ENCODE measurements at places on chromosomes 2 and 18.

- no peak for DNase-seq
Measured at GRCh38 chr2:231617059-231617926, 24.6 kb downstream of the TEX44 start.

DNA sequence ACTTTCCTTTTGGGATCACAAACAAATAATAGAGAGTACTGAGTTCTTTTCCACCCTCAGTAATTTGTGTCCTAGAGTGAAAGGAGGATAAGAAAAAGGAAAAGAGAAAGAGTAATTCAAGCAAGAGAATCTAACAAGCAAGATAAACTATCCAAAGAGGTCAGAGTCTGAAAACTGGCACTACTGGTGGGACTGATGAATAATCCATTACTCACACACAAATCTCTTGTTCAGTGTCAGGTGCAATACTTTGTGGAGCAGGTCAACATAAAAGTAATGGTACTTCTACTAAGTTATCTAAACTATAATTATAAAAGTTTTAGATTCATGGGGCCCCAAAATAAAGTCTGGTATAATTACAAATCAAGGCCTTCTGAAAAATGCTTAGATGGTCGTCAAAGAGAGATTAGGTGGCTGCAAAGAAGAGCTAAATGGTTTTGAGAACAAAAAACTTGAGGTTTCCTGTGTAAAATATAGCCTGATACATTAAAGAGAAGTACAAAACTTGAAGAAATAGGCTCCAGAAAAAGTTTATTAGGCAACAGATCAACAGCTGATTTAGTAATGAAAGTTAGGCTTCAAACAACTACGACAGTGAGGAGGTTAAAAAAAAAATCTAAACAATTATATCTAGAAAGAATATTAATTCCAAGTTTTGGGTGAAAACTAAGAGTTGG is 109.4 kb downstream of the BAZ2B start:
- no peak for DNase-seq

- DNase-seq: no peak
Measured at GRCh38 chr18:25727281-25727985, 363.0 kb downstream of the SS18 start.

- no peak for DNase-seq
Measured at GRCh38 chr2:207219081-207219630, 53.4 kb upstream of the KLF7 start.

DNA sequence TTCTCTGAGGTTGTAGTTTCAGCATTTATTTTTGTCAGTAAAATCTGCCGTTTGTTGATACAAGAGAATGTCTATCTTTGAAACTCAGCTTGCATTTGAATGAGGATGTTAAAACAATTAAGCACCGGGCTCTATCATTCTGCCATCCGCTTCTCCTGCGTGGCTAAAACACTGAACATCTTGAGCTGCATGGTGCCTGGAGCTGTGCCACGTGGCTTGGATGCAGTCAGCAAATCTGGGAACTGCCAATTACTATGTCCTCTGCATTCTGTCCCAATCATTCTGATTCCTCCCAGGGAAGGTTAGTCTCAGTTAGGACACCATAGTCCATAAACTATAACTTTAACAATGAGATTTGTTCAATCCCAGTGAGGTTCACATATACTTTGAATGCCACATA is 598.4 kb downstream of the FBXO15 start:
- no peak for DNase-seq

DNA sequence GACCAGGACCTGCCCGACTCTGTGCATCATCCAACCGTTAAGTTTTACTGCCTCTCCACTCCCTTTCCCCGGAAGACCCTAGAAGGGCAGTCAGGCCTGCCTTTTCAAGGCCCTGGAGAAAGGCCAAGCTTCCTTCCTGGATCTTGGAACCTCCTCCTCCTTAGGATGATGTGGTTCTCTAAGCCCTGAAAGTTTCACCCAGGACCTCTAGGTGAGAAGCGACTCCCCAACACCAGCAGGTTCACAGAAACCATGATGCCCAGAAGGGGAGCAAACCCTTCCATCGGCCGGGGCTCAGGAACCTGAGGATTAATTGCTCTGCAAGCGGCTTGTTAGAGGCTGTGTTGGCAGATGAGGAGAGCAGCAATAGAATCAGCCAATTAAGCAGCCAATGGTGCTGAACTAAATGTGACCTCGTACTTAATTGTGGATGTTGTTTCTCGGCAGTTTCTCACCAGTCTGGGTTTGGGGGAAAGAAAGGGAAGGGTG is 94.2 kb upstream of the FZD7 start:
- no peak for DNase-seq

- no peak for DNase-seq
Measured at GRCh38 chr2:26559556-26559955, 81.6 kb downstream of the CIB4 start.

DNA sequence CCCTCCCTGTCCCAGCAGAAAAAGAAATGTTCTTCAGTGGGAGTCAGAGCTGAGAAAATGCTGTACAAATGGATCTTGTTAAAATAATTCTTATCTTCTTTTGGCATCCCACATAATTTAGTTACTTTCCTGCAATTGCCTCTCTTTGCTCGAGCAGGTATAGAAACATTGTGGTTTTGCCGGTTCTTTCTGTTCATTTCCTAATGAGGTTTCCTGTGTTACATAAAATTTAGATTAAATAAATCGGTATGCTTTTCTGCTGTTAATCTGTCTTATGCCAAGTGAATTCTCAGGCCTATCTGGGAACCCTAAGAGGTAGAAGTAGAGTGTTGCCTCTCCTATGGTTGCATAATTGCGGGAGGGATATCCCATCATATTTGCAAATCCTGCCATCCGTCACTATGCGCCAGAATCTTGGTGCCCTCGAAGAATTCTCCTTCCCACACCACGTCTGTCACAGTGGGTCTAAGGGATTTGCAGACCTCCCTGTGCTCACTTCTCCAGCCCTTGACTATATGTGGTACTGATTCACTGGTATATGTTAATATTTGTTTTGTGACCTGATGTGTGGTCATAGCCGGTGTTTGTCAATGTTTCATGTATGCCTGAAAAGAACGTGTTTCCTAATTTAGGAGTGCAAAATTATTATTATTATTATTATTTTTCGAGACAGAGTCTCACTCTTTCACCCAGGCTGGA is 12.2 kb upstream of the HDAC4 start:
- no peak for DNase-seq

DNA sequence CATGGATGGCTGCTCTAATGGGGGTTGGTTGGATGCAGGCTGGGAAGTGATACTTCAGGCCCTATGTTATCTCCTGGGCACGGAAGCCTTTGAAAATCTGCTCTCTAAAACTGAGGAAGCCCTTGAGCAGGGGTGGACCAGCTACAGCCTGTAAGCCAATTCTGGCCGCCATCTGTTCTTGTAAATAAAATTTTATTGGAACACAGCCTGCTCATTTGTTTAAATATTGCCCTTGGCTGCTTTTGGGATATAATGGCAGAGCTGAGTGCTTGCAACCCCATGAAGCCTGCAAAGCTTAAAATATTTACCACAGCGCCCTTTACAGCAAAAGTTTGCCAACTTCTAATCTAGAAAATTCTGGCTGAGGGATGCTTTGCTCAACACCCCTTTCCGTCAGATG is 11.9 kb upstream of the IGFBP2 start:
- DNase-seq: no peak

- DNase-seq: no peak
Measured at GRCh38 chr2:28600181-28600580, 104.3 kb downstream of the PLB1 start.

GRCh38 chr2:129812654-129813053 is 166.8 kb upstream of the RAB6C start:
- no peak for DNase-seq

- DNase-seq: no peak
Measured at GRCh38 chr2:120365236-120365793, 19.4 kb downstream of the INHBB start.

- DNase-seq: no peak
Measured at GRCh38 chr2:183532514-183532913, 408.3 kb downstream of the NUP35 start.

GRCh38 chr18:22726469-22726868 is 206.7 kb upstream of the RBBP8 start:
- DNase-seq: no peak

DNA sequence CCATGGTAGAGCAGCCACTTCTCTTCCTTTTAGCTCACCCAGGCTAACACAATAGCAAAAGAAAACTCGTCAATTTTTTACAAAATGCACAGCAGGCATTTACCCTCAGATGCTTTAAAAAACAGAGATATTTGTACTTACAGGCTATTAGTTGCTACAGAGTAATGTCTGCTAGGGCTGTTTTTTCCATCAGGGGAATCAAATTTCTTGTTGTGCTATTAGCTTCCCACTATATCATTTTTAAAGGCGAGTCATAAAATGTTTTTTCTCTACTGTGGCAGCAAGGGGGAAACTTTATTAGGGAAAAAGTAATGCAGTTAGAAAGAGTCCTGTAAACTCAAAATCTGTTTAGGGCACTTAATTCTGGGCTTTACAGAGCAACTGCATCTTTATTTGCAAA is 277.9 kb upstream of the THSD7B start:
- no peak for DNase-seq

DNA sequence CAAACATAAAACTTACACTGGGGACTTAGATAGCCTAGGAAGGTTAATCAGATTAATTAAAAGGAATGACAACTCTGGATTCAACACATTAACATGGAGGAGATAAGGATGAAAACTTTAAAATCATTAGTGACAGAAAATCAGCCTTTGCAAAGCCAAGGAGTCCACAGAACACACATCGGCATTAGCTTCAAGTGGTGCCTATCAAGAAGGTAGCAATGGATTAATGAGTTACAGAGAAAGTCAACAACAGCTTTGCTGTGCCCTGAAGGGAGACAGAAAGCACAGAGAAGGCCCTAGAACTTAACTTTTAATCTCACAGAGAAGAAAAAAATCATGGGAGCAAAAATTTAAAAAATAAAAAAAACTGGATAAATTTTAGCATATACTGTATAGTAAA is 88.6 kb downstream of the KCNH7 start:
- no peak for DNase-seq

DNA sequence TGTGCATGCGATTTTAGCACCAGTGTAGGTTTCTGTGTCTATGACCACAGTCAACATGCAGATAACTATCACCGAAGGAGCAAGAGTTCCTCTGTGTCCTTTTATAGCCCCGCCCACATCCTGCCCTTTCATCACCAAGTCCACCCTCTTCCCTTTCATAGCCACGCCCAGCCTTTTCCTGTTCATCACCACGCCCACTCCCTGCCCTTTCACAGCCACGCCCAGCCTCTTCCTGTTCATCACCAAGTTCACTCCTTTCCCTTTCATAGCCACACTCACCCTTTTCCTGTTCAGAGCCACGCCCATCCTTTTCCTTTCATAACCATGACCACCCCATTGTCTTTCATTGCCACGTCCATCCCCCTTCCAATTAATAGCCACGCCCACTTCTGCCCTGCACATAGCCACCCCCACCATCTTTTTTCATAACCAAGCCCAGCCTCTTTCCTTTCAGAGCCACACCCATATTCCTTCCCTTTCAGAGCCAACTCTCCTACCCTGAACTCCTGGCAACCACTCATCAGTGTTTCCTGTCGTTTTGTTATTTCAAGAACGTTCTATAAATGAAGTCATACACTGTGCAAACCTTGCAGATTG is 273.9 kb downstream of the MYT1L start:
- DNase-seq: no peak

DNA sequence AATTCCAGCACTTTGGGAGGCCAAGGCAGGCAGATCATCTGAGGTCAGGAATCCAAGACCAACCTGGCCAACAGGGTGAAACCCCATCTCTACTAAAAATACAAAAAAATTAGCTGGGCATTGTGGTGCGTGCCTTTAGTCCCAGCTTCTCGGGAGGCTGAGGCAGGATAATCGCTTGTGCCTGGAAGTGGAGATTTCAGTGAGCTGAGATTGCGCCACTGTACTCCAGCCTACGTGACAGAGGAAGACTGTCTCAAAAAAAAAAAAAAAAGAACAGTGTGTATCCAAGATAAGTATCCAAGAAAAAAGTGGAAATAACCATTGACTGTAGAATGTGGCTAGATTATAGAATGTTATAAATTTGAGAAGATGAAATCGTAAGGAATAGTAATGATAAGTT is 142.1 kb downstream of the FAM124B start:
- DNase-seq: no peak

All from hypothalamus (tissue), 51 donors.